T-helper 1 cell (primary cell): ENCODE measurements at places on chromosomes 16 and 17.

DNA sequence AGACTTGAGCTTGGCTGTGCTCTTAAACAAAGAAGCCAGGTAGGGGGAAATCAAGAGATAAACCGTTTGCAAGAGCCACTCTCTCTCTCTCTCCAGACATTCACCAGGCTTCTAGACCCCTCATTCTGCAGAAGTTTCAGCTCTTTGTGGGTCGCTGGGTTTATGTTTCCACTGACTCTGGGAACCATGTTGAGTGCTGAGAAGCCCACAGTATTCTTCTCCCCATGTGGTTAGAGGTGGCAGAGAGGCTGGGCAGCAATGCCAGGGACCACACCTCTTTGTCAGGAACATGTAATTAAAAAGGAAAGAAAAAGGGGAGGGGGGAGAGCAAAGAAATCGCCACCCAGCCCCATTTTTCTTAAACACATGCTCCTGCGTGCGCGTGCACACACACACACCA, 154.8 kb upstream of the SOX9 start:
- no peak for DNase-seq

DNA sequence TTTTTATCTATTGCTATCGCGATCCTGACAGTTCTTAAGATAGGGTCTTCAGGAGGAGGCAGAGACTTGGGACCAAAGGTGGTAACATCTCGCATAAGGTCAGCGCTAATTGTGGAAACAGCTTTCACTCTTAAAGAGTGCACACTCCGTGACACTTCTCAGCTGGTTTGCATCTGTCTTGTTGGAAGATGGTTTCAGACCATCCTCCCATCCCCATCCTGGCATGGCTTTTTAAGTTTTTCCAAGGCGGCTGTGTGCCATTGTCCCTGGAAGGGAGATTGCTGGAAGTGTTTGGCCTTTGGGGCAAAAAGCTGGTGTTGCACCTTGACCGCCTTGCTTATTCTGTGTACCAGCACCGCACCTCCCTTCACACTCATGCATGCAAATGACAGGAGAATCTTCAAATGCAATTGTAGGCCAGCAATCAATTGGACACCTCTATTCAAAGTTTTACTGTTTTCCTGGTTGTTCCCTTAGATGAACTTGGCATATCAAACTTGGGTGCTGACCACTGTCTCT, 1.5 kb downstream of the SOCS7 start:
- DNase-seq = no peak

DNA sequence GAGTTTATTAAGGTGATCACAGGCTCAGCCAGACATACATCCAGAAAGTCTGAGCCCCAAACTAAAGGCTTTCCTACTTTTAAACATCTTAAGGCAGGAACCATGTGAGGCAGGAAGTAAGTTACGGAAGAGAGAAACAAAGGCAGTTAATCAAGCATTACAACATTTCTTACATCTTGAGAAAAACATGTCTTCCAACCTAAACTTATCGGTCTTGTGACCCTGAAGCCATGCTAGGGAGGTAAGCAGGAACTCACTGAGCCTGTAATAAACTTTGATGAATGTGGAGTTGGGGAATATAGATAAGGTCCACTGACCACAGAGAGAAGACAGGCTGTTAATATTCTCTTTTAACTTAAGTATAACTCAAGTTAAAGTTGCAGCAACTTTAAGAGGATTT, 3.5 kb upstream of the ACSM3 start:
- DNase-seq = no peak

- DNase-seq = no peak
Measured at GRCh38 chr16:31201582-31202413, 762 bp downstream of the PYCARD start.

DNA sequence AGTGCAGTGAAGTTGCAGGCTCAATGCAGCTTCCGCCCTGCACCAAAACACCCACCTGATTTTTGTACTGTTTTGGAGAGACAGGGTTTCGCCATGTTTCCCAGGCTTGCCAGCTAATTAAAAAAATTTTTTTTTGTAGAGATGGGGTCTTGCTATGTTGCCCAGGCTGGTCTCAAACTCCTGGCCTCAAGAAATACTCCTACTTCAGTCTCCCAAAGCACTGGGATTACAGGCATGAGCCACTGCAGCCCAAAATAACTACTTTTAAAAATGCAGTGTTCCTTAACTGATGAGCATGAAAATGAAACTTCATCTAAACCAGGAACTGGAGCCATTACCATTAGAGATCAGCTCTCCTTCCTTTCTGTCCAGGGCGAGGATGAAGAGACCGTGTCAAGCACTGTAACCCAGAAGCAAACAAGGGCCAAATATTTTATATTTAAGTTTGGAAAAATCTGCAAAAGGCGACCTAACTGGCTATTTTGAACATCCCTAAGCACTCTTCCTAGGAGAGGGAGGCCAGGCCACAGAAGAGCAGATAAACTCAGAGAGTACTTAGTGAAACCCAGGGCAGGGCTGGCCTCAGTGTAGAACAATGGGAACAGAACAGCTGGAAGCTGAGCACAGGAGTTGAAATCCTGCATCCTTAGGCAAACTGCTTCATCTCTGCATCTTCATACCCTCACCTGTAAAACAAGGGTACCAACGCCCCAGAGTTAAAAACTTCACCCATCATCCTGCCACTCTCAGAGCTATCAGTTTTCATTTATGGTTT, 24.0 kb downstream of the CREBBP start:
- DNase-seq = no peak

DNA sequence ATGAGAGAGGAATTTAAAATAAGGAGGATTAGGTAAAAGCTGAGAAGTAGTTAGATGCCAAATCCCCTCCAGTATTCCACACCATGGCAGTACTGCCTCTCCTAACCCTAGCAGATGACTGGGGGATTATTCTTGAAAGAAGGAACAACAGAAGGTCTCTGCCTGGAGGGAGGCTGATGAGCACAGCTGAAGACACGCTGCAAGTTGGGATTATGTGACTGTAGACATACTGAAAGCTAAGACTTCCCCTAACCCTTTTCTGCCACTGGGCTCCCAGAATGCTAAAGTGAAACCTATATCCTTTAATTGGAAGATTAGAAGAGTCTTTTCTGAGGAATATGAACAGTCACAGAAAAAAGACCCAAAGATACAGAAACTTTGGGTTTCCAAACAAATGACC, 27.7 kb upstream of the SLC46A1 start:
- no peak for DNase-seq

DNA sequence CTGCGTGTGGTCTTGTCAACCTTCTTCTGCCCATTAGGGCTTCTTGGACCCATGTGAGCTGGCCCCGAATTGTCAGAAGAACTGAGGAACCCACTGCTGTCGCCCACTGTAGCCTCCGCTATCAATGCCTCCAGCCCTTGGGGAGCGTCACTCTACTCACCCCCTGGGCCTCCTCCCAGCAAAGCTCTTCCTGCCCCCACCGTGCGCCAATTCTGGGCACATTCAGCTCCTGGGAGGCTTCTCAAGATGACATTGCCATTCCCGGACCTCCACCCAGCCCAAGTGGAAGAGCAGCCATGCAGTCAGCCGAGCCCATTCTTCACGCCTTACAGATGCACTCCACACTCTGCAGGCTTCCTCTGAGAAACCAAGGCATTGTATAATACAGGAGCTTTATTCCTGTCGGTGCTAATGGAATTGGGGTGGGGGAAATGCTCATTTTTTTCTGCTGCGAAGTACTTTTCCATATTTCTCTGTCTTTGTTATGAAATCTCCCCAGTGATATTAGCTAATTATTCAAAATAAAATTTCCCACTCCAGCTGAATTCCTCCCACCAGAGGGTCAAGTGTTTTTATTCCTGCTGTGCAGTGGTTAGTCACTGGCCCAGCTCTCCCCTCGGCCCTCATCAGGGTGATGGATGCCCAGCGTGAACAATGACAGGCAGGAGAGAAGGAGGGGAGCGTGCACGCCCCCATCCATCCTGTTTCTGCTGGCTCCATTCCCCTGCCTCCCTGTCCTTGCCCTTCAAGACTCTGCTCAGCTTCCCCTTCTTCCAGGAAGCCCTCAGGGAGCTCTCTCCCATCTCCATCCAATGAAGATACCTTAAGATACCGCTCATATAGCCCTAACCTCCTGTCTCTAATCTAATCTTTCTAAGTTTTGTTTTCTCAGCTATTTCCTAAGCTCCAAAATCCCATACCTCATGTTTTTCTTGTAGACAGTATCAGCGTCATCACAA, 87.7 kb downstream of the C16orf95 start:
- no peak for DNase-seq

- no peak for DNase-seq
Measured at GRCh38 chr16:58885528-58886170, 151.5 kb upstream of the GOT2 start.

DNA sequence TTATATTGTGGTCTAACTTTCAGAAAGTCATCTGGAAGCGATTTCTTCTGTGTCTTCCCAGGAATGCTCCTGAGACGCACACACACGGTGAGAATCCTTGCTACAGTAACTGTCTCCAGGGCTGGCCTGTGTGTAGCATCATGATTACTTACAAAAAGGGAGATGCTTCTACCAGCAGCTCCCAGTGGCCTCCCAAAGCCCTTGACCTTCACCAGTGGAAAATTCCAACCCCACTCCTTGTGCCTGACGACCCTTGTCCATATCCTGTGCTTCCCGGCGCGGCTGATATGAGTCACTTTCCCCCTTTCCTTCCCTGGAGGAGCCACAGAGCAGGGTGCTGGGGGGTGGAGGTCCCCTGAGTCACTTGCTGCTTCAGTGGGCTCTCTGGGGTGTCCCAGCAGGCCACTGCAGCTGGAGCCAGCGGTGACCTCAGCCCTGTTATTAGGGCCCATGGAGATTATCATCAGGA, 22.1 kb upstream of the NAT9 start:
- DNase-seq = no peak

DNA sequence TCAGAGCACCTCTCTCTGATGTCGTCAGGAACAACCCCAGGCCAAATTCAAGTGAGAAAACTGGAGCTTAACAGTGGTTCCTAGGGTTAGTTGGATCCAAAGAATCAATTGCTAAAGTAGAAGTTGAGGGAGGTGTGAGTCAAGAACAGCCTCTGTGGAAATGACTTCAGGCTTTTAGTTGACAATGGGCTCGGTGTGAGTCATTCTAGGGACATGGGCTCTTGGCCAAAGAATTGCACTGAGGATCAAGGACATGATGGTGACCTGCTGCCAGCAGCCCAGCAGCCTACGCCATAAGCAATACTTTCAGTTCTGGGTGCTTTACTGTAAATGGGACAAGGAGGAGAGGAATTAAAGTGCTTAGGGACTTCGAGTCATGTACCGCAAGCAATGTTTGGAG, 32.1 kb upstream of the SMURF2 start:
- no peak for DNase-seq

GRCh38 chr16:17342031-17342430, 128.7 kb downstream of the XYLT1 start:
- no peak for DNase-seq

GRCh38 chr16:22194707-22195444, 11.2 kb upstream of the EEF2K start:
- DNase-seq = no peak

DNA sequence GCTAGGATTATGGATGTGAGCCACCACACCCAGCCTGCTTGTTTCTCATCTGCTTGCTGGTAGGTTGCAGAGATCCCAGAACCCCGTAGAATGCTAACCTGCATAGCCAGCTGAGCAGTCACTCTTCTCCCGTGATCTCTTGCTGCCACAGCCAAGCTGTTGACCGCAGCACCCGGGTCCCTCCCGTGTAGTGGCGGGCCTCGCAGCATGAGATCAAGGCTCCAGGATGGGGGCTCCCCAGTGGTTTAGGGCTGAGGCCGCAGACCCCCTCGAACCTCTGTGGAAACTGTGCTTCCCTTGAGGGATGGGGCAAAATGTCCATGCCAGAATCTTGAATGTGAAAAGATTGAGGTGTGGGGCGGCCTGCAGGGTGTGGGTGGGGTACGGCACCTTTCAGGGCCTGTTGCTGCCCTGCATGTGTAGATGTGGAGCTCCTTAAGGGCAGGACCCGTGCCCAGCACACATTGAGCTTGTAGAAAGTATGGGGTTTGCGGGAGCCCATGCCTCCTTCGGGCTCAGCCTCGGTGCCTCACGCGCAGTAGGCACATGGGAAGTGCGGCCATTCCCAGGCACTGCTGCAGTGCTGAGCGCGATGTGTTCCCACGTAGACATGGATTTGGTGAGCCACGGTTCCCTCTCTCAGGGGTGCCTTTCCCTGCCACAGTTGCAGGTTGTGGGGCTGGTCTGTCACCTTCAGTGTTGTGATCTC, 99.9 kb downstream of the BANP start:
- no peak for DNase-seq

GRCh38 chr17:19897090-19897837, 29.5 kb upstream of the ULK2 start:
- no peak for DNase-seq

DNA sequence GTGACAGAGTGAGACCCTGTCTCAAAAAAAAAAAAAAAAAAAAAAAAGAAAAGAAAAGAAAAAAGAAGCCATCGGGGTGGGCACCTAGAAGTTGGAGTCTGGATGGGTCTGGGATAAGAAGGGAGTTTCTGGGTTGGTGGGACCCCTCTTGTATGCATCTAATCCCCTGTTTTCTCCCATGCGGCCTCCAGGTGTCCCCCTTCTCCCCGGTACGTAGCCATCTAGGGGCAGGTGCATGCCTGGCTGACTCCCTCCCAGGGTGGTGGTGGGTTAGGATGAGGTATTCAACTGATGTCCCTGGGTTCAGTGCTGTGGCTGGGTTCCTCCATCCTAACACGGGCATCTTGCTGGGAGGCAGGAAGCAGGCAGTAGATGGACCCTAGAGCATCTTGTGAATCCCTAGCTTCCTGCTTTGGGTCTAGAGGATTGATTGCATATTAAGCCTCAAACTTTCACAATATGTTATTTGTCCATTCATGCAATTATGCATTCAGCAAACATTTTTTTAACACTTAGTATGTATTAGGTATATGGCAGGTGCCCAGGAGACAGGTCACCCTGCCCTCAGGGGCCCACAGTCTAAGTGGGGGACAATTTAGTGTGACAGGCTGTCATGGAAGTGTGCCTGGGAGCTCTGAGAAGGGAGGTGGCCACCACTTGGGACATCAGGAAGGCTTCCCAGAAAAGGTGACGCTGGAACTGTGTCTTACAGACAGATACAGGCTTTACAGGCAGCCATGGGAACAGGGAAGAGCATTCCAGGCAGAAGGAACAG, 13.1 kb downstream of the FMNL1 start:
- no peak for DNase-seq

DNA sequence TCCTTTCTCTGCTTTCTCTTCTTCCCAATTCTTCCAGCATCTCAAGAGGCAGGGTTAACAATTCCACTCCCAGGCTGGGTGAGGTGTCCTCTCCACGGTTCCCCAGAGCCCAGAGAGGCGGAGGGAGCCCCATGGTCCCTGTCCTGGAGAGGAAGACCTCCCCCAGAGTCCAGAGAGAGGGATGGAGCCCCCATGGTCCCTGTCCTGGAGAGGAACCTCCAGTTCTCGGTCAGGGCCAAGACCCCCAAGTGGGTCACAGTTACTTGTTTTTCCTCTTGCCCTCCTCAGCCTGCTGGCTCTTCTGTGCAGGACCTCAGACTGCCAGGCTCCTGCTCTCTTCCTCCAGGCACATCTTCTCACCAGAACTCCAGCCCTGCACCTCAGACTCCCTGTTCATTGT, 135.2 kb downstream of the RPTOR start:
- DNase-seq = no peak

- no peak for DNase-seq
Measured at GRCh38 chr16:77833921-77834634, 45.7 kb downstream of the VAT1L start.

- DNase-seq = no peak
Measured at GRCh38 chr17:661509-661908, 53.1 kb downstream of the VPS53 start.

- no peak for DNase-seq
Measured at GRCh38 chr17:59827721-59828477, 64.8 kb downstream of the TUBD1 start.
